ENCODE measurements at places on chromosomes 2 and 18.

DNA sequence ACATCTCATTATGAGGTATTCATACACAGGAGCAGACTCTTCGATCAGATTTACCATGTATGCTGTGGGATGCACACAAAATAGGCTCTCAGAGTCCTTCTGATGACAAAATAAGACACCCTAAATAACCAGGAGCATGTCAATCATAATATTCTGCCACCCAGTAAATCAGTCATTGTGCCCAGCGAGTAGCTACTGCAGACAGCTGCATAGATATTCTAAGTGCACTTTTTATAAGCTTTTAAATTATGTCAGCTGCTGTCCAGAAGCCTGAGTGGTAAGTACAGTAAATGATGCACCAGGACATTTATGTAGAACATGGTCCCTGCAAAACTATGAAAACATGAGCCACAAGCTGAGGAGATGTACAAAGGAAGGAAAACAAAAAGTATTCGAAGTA lies 102.9 kb downstream of the CCDC141 start:
- DNase-seq = no peak

DNA sequence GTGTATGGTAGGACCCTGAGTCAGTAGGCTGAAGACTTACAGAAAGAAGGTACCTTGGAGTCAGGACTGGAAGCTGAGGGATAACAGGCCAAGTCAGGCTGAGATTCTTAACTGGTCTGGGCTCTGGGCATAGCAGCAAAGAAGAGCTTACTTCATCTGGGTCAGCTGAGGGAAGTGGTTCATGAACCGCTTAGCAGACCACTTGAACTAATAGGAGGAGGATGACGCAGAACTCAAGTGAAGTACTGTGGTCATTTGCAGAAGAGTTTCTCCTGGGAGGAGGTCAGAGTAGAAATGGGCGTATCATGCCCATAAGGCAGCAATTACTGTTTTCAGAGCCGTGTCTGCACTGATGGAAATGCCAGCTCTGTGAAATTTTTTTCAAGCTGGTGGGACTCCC lies 164.5 kb downstream of the LCLAT1 start:
- DNase-seq = no peak

DNA sequence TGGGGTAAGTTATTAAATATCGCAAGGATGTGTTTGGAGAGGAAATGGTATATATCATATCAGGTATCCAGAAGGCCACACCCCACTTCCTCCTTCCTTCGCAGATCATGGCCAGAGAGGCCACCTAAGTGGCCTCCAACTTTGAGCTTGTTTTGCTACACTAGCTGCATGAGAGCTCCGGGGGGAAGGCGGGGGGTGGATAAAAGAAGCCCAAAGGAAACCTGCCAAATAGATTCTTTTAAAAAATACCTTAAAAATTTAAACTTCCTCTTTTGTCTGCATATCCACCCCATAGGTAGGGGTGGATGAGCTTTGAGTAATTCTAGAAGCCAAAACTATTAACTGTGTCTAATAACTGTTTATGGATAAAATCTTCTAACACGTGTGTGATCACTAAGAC lies 5.7 kb upstream of the TTR start:
- no peak for DNase-seq

DNA sequence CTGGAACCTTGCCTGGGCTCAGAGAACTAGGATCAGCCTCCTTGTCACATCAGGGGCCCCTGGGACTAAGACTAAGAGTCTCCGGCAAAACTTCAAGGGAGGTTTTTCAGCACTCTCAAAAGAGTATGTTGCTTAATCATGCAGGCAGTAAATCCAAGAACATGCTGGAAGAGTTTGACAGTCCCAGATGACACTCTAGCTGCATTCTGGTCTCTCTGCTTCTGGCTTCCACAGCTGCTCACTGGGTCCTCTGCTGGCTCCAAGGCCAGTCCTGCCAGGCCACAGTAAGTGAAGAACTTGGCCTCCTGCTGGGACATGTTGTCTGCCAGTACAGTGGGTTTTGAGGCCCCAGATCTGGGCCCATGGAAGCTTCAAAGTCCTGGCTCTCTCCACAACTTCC lies 45.2 kb upstream of the IL1RL1 start:
- no peak for DNase-seq

DNA sequence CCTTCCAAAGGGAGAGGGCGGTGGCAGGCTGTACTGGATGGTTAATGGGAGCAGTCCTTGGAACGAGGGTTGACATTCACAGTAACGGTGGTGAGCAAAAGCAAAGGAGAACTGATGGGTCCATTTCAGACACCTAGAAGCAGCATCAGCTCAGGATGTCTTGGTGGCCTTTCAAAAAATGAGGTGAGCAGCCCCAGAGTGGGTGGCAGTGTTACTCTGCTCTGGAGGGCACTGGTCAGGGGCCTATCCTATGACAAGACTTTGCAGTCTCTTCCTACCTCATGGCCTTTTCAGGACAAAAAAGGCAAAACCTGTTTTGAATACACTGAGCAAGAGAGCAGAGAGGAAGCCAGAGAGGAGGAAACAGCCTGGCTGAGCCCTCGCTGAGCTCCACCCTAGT lies 23.5 kb downstream of the CAPN14 start:
- no peak for DNase-seq

- no peak for DNase-seq
Measured at GRCh38 chr2:58875436-58875835, 634.3 kb upstream of the FANCL start.

DNA sequence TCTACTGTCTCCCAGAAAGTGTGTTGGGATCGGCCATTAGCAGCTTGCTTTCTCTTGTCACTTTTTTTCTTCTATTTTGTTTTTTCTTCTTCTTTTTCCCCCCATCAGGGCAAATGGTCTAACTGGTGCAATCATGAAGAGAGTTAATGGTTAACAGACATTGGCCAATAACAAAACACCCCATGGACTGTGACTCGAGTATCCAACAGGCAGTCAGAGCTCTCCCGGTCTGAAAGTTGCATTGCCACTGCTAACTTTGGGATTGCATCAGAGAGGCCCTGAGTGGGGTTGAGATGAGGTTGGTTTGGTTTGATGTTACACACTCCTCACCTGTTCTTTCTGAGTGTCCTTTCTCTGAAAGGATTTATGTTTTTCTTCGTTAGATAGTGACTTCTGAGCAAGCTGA lies 12.9 kb upstream of the SNORC start:
- DNase-seq = no peak

DNA sequence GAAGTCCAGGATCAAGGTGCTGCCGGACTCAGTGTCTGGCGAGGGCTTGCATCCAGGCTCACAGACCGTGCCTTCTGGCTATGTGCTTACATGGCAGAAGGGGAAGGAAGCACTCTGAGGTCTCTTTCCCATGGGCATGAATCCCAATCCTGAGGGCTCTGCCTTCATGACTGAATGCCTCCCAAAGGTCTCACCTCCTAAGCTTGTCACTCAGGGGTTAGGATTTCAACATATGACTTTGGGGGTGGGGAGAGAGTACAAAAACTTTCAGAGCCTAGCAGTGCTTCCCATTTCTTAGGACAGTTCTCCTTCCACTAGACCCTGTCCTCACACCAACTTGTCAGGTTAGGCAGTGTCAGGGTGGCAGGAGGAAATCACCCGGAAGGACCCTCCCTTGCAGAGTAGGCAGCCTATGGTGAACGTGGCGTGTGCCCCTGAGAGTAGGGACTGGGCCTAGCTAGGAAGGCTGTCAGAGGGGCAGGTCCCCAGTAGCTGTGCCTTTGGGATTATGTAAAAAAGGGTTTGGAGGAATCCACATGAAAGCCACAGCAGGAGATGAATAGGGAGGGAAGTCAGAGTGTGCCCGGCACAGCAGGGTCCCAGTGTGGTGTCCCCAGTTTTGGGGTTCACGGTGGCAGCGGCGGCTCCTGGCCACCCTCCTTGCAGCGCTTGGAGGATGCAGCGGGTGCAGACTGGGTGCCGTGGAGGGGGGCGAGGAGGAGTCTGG lies 233.3 kb downstream of the LDLRAD4 start:
- DNase-seq = no peak

DNA sequence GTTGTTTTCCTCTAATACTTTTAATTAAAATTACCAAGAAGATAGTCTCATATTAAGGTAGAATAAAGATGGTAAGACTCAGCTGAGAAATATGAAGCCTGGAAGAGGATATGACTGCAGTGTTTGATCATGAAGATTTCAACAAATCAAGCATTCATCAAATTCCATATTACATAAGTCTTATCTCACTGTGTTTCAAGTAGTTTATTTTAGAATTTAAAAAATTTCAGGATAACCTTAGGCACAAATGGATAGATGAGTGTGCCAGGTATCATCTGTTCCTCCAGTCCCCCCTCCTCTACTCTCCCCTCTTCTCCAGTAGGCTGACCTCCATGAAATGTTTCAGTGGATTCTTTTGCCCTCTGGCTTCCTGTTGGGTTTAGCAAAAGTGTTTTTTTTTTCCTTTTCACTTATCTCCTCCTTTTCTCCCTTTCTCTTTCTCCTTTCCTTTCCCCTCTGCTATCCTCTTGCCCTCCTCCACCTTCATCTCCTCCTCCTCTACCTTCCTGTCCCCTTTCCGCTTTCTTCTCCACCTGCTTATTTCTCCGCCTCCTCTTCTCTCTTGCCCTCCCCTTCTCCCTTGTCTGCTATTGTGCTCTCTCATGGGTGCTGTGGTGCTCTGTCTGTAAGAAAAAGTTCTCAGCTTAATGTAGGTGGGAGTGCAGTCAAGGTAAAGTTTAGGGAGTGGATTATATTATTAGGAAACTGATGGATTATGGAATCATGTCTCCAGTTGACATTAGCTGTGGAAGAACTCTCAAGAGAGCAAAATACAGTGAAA lies 72.8 kb downstream of the ABI2 start:
- DNase-seq = no peak

GRCh38 chr18:54822872-54823845 lies 5.1 kb upstream of the RAB27B start:
- no peak for DNase-seq

DNA sequence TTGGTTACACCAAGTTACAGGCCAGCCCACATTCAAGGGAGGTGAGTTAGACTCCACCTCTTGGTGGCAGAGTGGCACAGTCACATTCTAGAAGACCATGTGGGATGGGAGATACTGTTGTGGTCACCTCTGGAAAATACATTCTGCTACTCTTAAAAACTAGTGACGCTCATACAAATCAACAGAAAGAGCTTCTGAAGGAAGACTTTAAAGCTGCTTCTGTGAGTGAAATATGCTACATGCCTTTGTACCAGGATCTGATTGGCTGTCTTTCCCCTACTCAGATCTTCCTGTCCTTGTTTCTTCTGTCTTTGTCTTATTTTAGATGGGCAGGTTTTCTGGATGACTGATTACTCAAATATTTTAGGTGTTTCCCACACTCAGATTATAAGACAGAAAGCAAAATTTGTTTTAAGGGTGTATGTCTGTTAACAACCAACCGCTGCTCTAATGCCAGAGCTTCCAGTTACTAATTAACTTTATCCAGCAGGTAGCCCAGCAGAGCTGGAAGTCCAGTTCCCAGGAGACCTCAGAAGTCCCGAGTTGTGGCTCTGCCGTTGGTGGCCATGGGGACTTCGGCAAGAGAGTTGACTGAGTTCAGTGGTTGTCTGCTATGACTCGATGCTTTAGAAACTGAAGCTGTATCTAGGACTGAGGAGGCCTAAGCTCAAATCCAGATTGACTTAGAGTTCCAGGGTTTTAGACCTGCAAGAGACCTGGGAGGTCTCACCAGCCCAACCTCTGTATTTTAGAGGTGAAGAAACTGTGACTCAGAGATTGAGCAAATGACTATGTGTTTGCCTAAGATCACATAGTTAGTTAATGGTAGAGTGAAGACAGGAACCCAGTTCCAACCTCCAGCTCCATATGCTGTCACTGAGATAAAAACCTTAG lies 7.4 kb downstream of the IL1R2 start:
- DNase-seq = no peak

DNA sequence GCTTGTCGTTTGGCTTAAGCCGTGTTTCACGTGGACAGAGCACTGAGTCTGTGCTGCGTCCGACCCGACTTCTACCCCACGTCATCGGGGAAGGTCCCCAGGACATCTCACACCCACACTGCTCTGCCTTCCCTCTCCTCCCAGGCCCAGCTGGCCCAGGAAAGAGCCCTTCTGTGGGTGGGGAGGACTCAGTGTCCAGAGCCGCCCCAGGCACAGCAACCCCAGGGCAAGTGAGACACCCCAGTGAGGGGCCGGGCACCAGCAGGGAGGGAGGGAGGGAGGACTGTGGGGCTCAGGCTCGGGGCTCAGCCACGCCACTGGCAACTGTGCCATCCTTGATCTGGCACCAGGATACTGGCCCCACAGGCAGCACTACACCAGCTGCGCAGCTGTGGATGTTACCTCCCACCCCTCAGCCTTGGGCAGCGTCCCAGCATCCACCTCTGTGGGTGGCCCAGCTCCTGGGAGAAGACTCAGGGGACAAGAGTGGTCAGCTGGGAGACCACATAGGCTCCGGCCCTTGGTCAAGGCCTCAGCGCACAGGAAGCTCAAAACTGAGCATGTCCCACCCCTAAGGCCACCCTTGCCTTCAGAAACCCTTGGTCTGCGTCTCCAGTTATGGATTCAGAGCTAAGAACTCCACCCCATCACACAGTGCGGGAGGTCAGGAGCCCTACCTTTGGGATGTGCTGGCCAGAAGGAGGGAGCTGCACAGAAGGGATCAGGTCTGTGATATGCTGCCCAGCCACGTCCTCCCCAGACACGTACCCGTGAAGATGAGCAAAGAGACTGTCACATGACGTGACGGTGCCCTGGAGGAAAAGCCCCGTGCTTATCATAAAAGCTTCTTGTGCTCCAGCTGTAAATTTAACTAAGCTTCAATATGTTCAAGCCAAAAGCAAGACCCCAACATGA lies 11.7 kb downstream of the PASK start:
- DNase-seq = no peak

DNA sequence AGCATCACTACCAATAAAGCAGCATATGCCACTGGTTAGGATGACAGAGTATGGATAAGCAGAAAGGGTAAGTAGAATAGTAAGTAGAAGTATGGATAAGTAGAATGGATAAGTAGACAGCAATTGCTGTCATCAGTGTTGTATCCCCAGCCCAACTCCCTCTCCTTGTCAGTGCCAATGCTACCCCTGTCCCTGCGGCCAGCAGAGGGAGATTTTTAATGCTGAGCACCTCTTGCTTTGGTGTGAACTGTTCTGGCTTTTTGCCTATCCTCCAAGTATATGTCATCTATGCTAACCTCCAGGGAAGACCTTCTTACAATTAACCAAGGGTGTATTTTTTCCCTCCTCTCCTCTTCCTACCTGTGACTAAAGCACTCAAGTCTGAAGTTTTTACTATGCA lies 136.7 kb upstream of the SPHKAP start:
- no peak for DNase-seq

DNA sequence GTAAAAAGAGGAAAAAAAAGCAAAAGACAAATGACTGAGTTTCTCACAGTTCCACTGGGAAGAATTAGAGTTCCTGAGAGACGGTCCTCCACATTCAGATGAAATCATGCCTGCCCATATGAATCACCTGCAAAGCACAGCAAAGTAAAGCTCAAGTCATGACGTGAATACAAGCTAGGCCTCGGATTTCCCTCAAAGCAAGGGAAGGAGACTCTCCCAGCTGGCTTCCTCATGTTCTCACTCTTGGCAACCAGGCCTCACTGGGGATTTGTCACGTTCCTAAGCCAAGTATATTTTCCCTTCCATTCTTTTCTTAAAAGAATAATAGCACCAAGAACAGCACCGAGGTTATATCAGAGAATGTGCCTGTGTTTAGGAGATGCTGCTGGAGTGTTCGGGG lies 47.0 kb downstream of the CYP27C1 start:
- no peak for DNase-seq

- no peak for DNase-seq
Measured at GRCh38 chr2:38037325-38037724, 38.6 kb downstream of the CYP1B1 start.

- no peak for DNase-seq
Measured at GRCh38 chr2:189363559-189363958, 77.7 kb upstream of the WDR75 start.

- DNase-seq = no peak
Measured at GRCh38 chr2:177568390-177568789, 175.8 kb downstream of the AGPS start.

- DNase-seq = no peak
Measured at GRCh38 chr2:10304458-10305253, 2.0 kb downstream of the HPCAL1 start.

Measured in activated CD8-positive, alpha-beta memory T cell treated with anti-CD3 and anti-CD28 coated beads for 1 hour (primary cell).